Stimulated activated CD4-positive, alpha-beta T cell treated with anti-CD3 and anti-CD28 coated beads, Interleukin-2, amount 100 ng/mL, for 48 hours (primary cell): ENCODE measurements at places on chromosomes 2 and 18.

- no peak for DNase-seq
These were observed 63.9 kb upstream of the PHLPP1 start for GRCh38 chr18:62651276-62652056.

DNA sequence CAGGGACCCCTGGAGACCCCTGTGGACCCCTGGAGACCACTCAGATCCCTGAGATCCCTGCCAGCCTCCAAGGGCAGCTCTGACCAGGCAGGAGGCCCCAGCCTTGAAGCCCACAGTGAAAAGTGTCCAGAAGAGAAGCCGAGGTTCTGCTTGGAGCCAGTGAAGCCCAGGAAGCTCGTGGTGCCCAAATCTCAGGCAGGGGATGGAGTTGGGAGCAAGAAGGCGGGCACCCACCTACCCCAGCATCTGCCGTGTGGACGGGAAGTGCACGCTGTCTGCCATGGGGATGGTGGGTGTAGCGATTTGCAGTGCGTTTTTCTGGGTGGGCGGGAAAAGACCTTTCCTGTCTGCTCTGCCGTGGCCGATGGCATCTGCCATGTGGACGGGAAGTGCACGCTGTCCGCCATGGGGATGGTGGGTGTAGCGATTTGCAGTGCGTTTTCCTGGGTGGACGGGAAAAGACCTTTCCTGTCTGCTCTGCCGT, 120.6 kb upstream of the CTDP1 start:
- DNase-seq: no peak

GRCh38 chr2:222652491-222653255, 3.2 kb downstream of the FARSB start:
- no peak for DNase-seq

DNA sequence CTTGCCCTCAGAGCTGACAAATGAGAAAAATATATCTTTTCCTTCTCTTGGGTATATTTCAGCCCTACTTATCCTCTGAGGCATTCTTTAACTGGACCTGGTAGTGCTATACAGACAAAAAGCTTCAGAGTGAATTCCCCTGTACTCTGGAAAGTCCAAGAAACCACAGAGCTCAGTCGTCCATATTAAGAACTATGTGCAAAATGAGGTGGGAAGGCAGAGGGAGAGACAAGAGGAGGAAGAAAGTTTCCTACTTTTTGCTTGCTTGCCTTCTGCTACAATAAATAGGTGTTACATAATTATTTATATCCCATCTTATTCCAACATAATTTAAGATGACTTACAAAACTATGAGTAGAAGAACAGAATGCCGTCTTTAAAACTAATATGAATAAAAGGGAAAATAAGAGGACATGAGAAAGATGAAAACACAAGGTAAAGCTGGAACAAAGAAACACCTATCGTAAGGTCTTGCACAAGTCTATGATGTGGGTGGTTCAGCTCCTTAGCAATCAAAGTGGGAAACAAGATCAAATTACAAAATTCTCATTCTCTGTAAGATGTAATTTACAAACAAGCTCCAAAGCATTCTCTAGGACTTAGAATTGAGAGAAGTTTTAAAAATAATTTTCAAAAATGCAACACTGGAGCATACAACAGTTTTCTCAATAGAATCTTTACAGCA, 97.9 kb downstream of the BAZ2B start:
- no peak for DNase-seq

DNA sequence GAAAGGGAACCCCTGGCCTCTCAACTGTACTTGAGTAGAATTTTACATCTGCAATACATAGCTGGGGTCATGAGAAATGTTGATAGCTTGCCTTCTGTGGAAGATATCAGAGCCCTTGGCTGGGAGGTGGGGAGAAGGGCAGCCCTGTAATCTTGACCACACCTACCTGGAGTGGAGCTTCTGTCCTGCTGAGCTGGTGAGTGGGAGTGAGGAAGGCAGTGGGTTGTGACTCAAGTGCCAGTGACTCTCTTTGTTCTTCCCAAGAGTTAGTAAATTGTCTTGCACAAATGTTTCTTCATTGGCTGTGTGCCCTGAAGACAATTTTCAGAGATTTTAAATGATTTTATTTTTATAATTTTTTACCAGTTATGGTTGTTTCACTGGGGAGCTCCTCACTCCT, 277.3 kb downstream of the MBD5 start:
- DNase-seq: no peak

DNA sequence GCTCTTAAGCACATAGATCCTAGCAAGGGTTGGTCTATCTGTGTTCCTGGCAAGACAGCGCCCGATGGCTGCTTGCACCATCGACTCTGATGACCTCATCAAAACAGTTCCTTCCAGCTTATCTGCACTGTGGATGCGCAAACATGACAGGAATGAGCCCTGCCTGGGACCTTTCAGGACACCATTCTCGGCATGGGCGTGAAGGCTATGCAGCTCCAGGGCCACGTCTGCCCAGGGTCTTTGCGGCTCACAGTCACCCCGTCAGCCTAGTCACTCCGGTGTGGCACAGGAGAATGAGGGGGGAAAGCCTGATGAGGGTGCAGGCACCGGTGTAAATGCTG, 147.8 kb upstream of the TWIST2 start:
- no peak for DNase-seq

DNA sequence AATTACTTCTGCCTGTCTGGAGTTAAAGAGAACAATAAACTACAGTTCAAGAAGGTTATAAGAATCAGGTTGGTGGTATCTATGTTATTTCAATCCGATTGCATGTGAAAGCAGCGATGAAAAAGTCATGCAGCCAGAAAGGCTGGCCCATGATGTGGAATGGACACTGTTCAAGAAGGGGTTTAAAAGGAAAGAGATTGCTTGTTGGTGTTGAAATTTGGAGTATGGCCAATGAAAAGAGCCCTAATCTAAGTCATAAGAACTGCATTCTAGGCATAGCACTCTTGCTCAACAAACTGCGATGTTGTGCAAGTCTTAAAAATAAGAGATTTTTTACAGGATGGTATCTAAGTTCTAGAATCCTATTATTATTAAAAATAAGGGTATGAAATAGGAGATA, 61.3 kb downstream of the EFEMP1 start:
- no peak for DNase-seq

DNA sequence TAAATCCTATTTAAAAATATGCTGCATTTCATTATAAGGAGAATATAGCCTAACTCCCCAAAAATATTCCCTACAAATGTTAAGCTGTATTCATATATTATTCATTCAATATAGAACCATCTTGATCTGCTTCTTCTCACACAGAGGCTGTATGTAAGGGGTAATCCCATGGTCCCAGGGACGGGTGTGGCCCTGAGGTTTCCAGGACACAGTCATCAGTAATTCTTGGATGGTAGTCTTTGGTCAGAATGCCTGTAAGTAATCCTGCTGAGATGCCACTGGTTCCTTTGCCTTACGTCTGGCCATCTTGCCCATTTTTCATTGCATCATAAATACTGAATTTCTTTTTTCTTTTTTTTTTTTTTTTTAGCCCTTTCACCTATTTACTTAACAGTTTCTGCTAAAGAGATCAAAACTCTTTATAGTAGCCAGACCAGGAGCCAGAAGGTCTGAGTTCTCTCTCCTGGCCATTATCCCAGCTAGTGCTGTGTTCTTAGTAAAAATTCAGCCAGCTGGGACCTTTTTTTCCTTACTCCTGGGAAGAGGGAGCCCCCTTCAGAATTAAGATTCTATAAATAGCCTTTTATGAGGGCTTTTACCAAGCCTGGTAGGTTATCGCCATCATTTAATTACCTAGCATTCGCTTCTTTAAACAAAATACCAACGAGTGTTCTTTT, 134.9 kb downstream of the SOX11 start:
- DNase-seq: no peak

- DNase-seq: no peak
These were observed 118.9 kb downstream of the CCDC102B start for GRCh38 chr18:68916734-68917133.
